ENCODE measurements at places on chromosomes 16 and 17. TPM values are rescaled to one million over a fixed set of nuclear protein-coding genes. Genes with fewer than 3 reads are reported as not detected.

DNA sequence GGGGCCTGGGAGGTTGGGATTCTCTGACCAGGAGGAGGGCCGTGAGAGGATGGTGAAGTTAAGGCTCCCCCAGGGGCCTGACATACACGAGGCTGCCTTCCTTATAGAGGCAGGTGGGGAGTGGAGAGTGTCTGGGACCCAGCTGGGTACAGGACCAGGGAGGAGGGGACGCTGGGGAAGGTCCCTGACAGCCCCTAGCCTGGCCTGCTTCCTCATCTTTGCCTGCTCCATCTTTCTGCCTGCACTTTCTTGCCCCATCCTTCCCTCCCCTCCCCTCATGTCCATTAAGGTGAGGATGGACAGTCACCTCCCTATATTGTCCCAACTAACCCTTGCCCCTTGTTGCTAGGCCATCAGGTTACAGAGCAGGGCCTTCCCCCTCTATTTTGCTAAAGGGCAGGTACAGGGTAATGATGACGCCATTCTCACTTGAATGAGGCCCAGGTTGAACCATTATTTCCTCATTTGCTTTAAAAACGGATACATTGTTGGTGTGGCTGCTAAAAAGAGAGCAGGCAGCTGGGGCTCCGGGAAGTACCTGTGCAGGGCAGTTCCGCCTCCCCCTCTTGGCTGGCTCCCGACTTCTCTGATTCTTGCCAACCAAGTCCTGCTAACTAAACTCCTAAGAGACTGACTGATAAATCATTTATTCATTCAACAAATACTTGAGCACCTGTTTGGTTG is 1.3 kb downstream of the C17orf99 start:
- no peaks in the 10 kb centered on the region for H3K27me3 ChIP-seq
- H3K4me3 ChIP-seq: no peak overlapping the region
- H3K36me3 ChIP-seq: no peaks in the 10 kb centered on the region

DNA sequence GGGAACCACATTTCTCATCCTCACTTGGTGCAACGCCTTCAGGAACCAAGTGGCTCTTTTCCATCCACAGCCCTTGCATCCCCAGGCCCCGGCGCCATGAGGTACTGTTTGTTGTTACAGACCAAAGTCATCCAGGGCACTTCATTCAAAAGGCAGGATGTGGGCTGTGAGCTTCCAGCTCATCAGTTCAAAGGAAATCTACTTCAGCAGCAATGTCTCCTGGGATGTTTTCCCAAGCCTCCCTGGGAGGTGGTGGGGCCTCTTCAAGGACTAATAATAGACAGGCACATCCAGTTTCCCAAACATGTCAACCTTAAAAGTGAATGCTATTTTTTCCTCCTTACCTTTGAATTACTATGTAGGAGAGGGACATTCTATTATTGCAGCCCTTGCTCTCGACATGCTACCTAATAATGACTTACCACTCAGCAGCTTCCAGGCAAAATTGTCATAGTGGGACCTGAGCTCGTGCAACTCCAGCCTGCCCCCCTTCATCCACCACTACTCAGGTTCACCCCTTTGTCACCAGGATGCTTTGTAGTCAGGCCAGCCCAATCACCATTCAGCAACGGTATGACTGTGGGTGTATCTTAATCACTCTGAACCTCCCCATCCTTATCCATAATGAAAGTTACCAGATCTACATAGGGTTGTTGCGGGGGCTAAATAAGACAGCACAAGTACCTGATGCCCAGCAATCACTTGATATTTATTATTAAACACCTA is 1.7 kb upstream of the PRKCB start:
- peaks cover 19% of the 10 kb centered on the region for H3K4me1 ChIP-seq
- no peak for DNase-seq
- peaks cover 61% of the 10 kb centered on the region for H3K27me3 ChIP-seq
- no peaks in the 10 kb centered on the region for H3K36me3 ChIP-seq
- H3K4me3 ChIP-seq: no peak overlapping the region

DNA sequence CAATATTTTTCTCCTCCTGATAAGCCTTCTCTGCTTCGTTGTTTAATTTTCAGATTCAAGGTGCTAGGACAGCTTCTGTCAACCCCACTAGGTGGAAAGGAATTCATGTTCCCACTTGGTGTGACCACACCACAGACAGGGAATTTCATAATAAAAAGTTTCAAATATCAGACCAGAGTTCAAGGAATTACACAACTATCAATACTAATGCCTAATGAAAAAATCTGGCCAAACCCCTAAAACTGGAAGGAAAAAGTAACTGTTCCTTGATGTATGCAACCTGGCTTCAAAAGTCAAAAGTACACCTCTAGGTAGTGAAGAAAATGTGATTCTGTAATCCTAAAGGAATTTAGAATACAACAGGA is 87.8 kb upstream of the CORO6 start:
- H3K4me1 ChIP-seq: peaks cover 12% of the 10 kb centered on the region
- no peaks in the 10 kb centered on the region for H3K27me3 ChIP-seq
- DNase-seq: no peak
- H3K27ac ChIP-seq: no peak overlapping the region

RANBP10 gene
- total RNA-seq: 11.4 TPM

- no peak for DNase-seq
- H3K27ac ChIP-seq: no peak overlapping the region
- no peaks in the 10 kb centered on the region for H3K27me3 ChIP-seq
- peaks cover 32% of the 10 kb centered on the region for H3K4me1 ChIP-seq
Observed at GRCh38 chr17:7843257-7843535, 9.2 kb downstream of the KDM6B start.

AXIN1 gene
- 19.6 TPM for total RNA-seq

- no peaks in the 10 kb centered on the region for H3K36me3 ChIP-seq
- H3K27ac ChIP-seq: no peak overlapping the region
- DNase-seq: peak; percentile 67
- peaks cover 19% of the 10 kb centered on the region for H3K4me1 ChIP-seq
- no peak overlapping the region for H3K4me3 ChIP-seq
- H3K27me3 ChIP-seq: peaks cover 100% of the 10 kb centered on the region
Observed at GRCh38 chr17:61402978-61403800, 3.5 kb downstream of the TBX2 start.

GRCh38 chr16:86722970-86723369 is 144.6 kb downstream of the FOXL1 start:
- H3K36me3 ChIP-seq: no peaks in the 10 kb centered on the region
- no peak for DNase-seq
- no peaks in the 10 kb centered on the region for H3K27me3 ChIP-seq
- H3K27ac ChIP-seq: no peak overlapping the region

GRCh38 chr16:57541754-57542435 is 548 bp upstream of the ADGRG5 start:
- no peak overlapping the region for H3K4me3 ChIP-seq
- peaks cover 9% of the 10 kb centered on the region for H3K4me1 ChIP-seq
- no peaks in the 10 kb centered on the region for H3K27me3 ChIP-seq
- DNase-seq: no peak

Data from neural progenitor cell (in vitro differentiated cells).